ENCODE measurements at places on chromosomes 16 and 17.

GRCh38 chr16:120756-121155 lies 17.7 kb downstream of the NPRL3 start:
- no peak for DNase-seq

GRCh38 chr17:76123191-76123499 lies 17.9 kb downstream of the FOXJ1 start:
- no peak for DNase-seq

- peak; percentile 19 for DNase-seq
Measured at GRCh38 chr17:74085434-74085833, 118.0 kb upstream of the RPL38 start.

DNA sequence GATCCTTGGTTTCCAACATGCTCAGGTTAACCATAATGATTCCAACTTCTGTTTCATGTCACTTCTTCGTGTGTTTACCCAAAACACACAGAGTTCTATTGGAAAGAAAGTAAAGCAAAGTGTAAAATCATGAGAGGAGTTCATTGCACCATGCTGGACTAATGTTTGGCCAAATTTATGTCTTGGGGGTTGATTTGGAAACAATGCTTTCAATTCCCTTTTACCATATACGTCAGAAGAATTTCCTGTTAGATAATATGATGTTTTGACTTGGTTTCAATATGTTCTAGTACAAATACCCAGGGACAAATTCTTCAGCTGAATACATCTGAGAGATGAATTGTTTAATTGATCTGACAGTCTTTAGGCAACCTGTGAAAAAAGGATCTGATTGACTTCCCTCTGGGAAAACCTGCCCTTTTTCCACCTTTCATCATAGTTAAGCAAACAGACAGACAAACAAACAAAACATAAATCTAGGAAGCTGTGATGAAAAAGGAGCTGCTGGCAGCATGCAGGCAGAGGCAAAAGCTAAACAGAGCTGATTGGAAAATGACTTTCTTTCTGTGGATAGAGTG lies 26.0 kb upstream of the MPHOSPH6 start:
- no peak for DNase-seq

DNA sequence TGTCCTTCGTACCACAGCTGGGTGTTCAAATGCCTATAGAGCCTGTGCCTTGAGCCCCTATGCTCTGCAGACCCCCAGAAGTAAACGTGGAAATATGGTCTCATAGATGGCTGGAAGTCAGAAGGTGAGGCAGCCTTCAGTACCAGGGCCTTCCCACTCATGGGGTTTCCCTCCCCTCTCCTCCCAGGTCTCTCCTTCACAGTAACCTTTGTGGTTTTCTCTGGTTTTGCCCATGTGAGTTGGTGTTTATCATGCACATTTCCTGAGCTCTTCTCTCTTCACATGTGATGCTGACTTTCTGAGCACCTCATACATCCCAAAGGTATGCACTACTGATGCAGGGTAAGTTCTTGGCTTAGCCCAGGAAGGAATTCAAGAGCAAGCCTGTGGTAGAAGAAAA lies 35.4 kb downstream of the TMEM114 start:
- no peak for DNase-seq

- no peak for DNase-seq
Measured at GRCh38 chr17:30565073-30565935, 88.1 kb downstream of the GOSR1 start.

DNA sequence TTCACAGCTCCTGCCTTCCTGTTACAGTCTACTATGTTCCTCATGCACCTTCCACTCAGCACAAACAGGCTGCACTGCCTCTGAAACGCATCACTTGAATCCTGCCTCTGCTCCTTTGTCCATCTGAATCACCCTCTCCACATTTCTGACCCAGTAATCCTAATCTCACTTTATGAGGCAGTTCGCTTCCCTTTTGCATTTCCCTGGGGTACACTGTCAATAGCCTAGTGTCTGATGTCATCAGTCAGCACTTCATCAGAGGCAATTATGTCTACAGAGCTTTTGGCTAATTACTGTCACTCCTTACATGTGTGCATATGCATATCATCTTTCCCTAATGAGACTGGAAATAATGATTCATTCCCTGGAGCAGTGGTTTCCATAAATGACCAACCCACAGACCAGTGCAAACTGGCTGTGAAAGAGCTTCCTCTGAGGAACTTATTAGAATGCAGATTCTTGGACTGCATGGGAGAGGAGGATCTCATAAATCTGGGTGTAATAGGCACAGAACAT lies 23.6 kb downstream of the CA4 start:
- DNase-seq: no peak

- no peak for DNase-seq
Measured at GRCh38 chr17:75697651-75698291, 23.5 kb upstream of the ITGB4 start.

- DNase-seq: no peak
Measured at GRCh38 chr16:64343061-64343819, 778.6 kb downstream of the CDH11 start.

- DNase-seq: peak; percentile 11
Measured at GRCh38 chr16:15777533-15778203, 79.2 kb downstream of the MYH11 start.

GRCh38 chr17:40022961-40023541 lies 7.8 kb downstream of the CSF3 start:
- no peak for DNase-seq

GRCh38 chr17:81481815-81482505 lies 30.6 kb downstream of the ACTG1 start:
- DNase-seq: no peak

GRCh38 chr17:56171186-56171959 lies 18.1 kb downstream of the ANKFN1 start:
- DNase-seq: no peak

DNA sequence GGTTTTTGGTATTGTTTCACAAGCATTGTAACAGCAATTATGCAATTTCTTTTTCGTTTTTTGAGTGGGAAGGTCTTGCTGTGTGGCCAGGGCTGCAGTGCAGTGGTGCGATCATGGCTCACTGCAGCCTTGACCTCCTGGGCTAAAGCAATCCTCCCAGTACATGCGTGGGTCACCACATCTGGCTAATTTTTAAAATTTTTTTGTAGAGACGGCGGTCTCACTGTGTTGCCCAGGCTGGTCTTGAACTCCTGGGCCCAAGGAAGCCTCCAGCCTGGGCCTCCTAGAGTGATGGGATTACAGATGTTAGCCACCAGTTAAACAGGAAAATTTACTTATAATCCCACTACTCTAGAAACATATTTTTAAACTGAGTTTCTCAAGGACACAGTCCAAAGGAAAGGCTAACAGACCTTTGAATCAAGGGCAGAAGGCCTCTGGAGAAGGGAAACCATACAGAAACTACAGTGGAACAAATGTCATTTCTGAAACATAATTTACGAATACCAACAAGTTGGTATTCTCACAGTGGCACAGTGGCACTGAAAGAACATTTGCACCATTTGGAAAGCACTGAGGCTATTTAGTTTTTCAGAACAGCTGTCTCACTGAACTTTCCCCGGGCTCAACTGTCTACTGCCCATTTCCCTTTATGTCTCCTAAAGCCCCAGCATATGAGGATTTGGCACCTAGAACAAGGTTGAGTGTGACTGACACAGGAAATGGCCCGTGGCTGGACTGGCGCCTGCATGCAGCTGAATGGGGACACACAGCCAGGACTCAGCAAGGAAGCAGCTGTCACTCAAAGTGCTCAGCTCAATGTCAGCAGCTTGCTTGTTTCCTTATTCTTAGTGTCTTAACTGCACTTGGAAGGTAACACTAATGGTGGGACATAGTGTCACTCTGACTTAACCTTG lies 2.8 kb upstream of the PRKAR1A start:
- no peak for DNase-seq

- DNase-seq: peak; percentile 19
Measured at GRCh38 chr17:75105126-75106080, 4.4 kb upstream of the ARMC7 start.

DNA sequence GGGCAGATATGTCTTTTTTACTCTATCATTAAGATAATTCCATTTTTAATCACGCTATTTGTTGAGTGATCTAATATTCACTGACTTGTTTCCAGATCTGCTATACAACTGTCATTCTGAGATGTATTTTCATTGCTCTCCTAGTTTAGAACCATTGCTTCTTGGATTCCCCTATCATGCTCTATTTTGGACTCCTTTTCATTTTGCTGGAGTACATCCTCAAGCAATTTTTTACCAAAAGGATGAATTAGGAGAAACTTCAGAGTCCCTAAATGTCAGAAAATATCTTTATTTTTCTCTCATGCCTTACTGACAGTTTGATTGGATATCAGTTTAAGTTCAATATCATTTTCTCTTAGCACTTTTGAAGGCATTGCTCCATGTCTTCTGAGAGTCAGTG lies 9.8 kb downstream of the MT4 start:
- DNase-seq: no peak

DNA sequence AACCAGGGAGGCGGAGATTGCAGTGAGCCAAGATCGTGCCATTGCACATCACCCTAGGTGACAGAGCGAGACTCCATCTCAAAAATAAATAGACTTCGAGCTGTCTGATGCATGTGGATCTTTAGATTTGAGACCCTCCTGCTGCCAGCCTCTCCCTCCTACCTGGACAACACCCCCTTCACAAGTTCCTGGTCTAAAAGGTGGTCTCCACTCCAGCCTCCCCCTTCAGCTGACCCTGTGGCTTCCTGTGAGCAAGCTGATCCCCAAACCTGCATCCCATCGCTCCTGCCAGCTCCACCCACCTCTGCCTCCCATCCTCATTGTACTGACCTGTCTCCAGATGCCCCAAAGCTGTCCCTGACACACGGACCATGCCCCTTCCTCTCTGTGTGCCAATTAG lies 27.1 kb upstream of the FAAP100 start:
- no peak for DNase-seq

DNA sequence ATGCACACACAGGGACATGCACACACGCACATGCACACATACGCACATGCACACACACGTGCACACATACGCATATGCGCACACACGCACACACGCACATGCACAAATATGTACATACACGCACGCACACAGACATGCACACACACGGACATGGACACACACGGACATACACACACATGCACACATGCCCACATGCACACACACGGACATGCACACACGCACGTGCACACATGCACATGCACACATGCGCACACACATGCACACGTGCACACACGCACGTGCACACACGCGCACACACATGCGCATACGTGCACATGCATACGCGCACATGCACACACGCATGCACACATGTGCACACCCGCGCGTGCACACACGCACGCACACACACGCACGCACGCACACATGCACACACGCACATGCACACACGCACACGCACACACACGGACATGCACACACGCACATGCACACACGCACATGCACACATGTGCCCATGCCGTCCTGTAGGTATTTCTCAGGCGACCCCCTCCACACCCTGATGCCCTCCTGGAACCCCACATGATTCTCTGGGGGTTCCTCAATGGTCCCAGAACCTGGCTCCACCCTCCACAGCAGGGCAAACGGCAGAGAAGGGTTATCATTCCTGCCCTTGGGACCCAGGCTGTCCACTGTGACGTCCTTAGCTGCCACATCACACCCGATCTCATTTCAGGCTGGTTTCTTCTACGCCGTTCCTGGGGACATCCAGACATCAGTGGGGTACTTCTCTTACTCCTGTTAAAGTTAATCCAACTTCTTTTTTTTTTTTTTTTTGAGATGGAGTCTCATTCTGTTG lies 9.6 kb upstream of the RBFOX3 start:
- no peak for DNase-seq

DNA sequence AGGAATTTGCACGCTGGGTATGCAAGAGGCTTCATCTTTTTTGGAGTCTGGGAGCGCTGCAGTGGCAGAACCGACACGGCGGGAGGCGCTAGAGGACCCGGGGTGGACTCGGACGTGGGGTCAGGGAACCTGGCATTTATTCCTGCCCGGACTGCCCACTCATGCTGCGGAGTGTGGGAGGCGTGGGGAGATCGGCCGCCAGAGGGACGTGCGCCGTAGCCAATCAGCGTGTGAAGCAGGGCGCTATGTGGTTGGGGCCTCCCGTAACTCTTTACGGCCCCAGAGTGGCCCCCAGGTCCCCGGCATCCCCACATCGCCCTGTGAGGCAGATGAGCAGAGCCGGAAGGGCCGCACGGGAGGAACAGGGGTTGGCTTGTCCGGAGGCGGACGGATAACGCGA lies 11.2 kb downstream of the FLYWCH2 start:
- no peak for DNase-seq

DNA sequence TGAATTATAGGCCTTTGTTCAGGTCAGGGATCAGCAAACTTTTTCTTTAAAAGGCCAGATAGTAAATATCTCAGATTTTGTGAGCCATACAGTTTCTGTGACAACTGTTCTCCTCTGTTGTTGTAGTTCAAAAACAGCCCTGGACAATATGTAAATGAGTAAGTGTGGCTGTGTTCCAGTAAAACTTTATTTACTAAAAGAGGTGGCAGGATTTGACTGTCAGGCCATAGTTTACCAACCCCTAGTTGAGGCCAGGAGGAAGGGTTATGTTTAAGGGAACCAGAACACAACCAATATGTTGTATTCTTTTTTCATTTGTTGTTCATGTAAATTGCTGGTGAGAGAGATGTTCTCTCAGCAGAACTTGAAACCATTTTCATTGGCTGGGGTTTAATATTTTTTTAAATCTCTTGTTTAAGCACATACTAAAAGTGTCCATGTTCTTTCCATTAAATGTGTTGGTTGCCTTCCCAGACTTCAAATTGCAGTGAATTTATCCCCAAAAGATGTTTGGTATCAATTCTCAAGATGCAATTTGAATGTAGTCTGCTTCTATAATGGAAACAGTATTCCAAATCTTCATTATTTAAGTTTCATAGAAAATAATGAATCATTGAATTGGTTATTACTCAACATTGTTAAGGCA lies 260.3 kb downstream of the FTO start:
- DNase-seq: no peak

DNA sequence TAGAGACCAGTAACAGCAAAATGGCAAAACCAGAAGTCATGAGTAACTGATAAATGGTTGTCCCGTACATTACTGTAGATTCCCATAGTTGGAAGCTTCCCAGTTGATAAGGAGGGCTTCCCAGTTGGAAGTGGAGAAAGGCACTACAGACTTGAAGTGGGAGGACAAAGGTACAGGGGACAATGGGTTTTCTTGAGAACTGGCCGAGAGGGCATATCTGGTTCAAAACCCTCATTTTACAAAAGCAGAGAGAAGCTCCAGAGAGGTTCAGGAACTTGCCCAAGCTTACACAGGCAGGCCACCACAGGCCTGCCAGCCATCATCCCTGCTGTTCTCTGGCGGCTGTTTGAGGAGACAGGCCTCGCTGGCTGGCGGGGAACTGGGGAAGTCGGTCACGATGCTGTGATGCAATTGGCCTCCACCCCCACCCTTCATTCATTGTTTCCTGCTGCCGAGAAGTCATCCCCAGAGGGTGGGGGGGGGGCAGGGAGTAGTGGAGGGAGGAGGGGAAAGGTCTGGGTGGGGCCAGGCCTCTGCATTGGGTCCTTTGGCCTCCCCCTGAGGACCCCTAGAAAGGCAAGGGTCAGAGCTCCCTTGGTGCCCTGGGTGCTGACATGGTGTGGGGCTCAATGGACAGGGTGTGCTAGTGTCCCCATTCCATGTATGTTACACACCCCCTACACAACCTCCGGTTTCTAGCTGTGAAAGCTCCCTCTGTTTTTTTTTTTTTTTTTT lies 3.0 kb downstream of the UBALD2 start:
- peak; percentile 88 for DNase-seq

All from stimulated activated CD4-positive, alpha-beta T cell treated with anti-CD3 and anti-CD28 coated beads, Interleukin-1b, Interleukin-23, amount 100 ng/mL, for 48 hours (primary cell).